Left lung (tissue), 14 donors: ENCODE measurements at places on chromosomes 2 and 18.

GRCh38 chr2:153109793-153110192, 368.8 kb downstream of the RPRM start:
- DNase-seq = no peak

- DNase-seq = peak; percentile 82
Observed at GRCh38 chr2:70328921-70329561, 27.2 kb upstream of the FAM136A start.

GRCh38 chr2:68709421-68709911, 25.1 kb upstream of the ARHGAP25 start:
- DNase-seq = peak; percentile 29

GRCh38 chr2:17057109-17058017, 391.7 kb upstream of the CYRIA start:
- no peak for DNase-seq

DNA sequence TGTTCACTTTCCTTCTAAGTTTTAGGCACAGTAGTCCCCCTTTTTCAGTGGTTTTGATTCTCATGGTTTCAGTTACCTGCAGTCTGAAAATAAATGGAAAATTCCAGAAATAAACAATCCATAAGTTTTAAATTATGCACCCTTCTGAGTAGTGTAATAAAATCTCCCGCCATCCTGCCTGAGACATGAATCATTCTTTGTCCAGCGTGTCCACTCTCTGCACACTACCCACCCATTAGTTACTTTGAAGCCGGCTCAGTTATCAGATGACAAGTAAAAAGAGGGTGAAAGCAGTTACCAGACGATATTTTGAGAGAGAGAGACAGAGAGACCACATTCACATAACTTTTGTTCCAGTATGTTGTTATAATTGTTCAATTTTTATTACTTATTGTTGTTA, 400.5 kb downstream of the TMX3 start:
- DNase-seq = no peak
